ENCODE measurements at places on chromosomes 16 and 17.

DNA sequence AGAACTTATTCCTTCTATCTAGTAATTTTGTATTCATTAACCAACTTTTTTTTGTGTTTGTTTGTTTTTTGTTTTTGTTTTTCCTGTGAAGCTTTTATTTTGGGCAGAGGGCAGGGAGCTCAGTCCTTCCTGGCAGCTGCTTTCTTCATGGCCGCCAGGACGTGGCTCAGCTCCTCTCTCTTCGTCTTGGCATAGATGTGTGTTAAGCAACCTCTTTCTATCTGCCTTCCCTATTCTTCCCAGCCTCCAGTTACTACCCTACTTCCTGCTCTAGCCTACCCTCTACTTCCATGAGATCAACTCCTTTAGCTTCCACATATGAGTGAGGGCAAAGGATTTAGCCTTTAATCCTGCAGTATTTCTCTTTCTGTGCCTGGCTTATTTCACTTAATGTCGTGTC is 8.2 kb upstream of the BRD7 start:
- H3K27me3 ChIP-seq, result peaks cover 15% of the 10 kb centered on the region
- H3K27ac ChIP-seq, result no peak overlapping the region
- no peaks in the 10 kb centered on the region for H3K36me3 ChIP-seq
- no peaks in the 10 kb centered on the region for H3K4me1 ChIP-seq
- H3K4me3 ChIP-seq, result no peak overlapping the region
- DNase-seq, result no peak

GRCh38 chr17:4152471-4152870 is 9.5 kb downstream of the CYB5D2 start:
- no peak overlapping the region for H3K4me3 ChIP-seq
- no peaks in the 10 kb centered on the region for H3K4me1 ChIP-seq
- H3K27me3 ChIP-seq, result no peaks in the 10 kb centered on the region
- H3K27ac ChIP-seq, result no peak overlapping the region

- H3K4me1 ChIP-seq, result peaks cover 2% of the 10 kb centered on the region
- no peaks in the 10 kb centered on the region for H3K36me3 ChIP-seq
- DNase-seq, result no peak
- H3K4me3 ChIP-seq, result no peak overlapping the region
- H3K27me3 ChIP-seq, result no peaks in the 10 kb centered on the region
Measured at GRCh38 chr16:60061396-60061795, 1327.3 kb upstream of the GOT2 start.

DNA sequence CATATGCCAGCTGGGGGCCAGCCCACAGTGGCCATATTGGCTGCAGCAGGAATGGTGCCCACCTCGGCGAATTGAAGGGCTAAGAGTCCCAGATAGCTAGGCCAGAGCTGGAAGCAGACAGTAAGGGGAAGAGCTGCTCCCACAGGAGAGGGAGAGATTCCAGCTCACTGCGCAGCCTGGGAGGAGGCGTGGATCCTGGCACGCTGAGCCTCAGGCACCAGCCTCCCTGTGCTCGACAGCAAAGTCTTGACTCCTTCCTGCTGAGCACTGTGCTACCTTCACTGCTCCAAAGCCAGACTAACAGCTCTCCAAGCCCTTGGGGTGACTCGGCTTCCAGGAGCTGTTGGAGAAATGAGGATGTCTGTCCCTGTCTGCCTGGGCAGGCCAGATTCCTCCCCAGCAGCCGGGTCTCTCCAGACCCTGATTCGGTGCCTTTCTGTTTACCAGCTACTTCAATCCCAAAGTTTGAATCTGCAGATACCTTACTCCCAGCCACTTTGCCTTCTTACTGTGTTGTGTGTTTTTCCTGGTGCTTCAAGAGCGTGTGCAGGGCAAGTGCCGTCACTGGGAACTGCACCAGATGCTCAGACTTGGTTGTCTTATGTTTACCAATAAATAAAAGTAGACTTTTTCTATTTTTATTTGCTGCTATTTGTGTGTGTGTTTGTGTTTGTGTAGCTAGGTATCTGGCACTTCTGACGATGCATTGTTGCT is 9.1 kb downstream of the CBX2 start:
- peaks cover 37% of the 10 kb centered on the region for H3K27me3 ChIP-seq
- no peak overlapping the region for H3K4me3 ChIP-seq
- H3K36me3 ChIP-seq, result peaks cover 12% of the 10 kb centered on the region
- no peak overlapping the region for H3K27ac ChIP-seq

DNA sequence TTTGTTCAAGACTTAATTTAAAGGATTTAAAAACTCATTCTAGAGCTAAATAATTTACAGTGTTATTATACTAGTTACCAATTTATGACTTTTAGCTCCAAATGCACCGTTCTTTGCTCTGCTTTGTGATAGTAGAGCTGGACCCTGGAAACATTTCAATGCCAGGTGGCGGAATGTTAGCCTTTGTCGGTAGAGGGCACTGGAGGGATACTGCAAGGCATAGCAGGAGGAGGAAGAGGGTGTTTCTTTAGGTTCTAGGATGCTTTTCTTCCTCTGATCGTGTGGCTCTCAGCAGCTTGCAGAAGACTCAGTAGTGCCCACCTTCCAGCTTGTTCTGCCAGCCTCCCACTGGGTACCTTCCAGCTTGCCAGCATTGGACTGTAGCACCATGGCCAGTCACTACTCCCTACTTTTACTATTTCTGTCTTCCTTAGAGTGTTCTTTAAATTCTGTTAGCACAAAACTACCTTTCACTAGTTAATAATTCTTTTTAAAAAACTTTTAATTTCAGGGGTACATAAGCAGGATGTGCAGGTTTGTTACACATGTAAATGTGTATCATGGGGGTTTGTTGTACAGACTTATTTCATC is 325.3 kb downstream of the UTP18 start:
- DNase-seq, result peak; percentile 16
- H3K36me3 ChIP-seq, result peaks cover 1% of the 10 kb centered on the region
- H3K4me3 ChIP-seq, result no peak overlapping the region
- no peaks in the 10 kb centered on the region for H3K4me1 ChIP-seq

DNA sequence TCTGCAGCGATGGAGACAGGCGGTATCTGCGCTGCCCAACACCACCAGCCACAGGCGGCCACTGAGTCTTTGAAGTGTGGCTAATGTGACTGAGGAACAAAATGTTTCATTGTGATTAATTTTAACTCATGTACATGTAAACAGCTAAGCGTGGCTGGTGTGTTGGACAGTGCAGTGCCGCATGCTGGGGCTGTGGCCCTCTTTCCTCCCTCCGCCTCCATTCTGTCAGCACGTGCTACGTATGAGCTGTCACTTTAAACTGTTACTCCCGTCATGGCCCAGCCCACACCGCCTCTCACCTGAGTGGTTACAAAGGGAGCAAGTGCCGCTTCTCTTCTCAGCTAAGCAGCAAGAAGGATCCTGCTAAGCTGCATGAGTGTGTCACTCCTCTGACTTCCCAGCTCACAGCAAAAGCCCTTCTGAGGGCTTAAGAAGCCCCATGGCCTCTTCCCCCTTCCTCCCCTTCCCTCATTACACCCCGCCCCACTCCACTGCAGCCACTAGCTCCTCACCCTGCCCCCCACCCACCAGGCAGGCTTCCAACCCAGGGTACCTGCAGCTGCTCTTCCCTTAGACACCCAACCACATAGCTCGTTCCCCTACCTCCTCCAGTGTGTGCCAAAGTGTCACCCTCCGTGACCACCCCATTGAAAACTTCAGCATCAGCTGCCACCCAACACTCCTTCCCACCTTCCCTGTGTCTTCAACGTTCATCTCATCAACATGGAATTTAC is 15.0 kb downstream of the HASPIN start:
- H3K36me3 ChIP-seq, result no peaks in the 10 kb centered on the region
- H3K4me3 ChIP-seq, result no peak overlapping the region
- H3K27me3 ChIP-seq, result peaks cover 15% of the 10 kb centered on the region
- no peak overlapping the region for H3K27ac ChIP-seq
- H3K4me1 ChIP-seq, result peaks cover 10% of the 10 kb centered on the region
- DNase-seq, result no peak

DNA sequence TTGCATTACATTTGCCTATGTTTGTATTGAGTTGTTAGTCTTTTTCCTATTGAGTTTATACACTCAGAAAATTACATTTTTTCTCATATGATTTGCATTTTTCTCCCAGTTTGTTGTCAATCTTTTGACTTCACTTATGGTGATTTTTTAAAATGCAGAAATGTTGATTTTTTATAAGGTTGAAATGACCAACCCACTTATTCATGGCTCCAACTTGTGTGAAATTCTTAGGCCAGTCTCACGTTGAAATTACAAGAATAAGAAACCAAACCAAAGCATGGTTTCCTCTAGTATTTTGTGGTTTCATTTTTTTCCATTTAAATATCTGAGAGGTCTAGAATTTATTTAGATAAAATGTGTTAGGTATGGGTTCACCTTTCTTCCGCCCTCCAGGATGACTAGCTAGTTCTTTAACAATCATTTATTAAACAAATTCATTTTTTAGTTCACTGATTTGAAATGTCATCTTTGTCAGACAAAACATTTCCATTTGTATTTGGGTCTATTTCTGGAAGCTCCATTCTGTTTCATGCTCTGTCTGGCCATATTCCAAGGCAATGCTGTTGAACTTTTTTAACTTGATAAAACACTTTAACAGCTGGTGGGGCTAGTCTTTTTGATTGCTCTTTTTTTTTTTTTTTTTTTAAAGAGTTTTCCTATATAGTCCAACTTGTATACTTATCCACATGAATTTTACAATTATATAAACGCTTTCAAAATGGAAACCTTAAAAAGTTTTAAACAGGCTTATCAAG is 40.0 kb downstream of the FAM20A start:
- no peak for DNase-seq
- peaks cover 5% of the 10 kb centered on the region for H3K36me3 ChIP-seq
- H3K4me3 ChIP-seq, result no peak overlapping the region
- no peaks in the 10 kb centered on the region for H3K27me3 ChIP-seq

GRCh38 chr16:73216932-73217331 is 169.0 kb upstream of the ZFHX3 start:
- no peaks in the 10 kb centered on the region for H3K36me3 ChIP-seq
- no peak for DNase-seq
- peaks cover 18% of the 10 kb centered on the region for H3K4me1 ChIP-seq
- H3K4me3 ChIP-seq, result no peak overlapping the region
- no peak overlapping the region for H3K27ac ChIP-seq
- peaks cover 36% of the 10 kb centered on the region for H3K27me3 ChIP-seq

Data from progenitor cell of endocrine pancreas (in vitro differentiated cells).